ENCODE measurements at places on chromosomes 1 and 21.

GRCh38 chr1:12184008-12184681 is 17.4 kb downstream of the TNFRSF1B start:
- no peak for DNase-seq

GRCh38 chr1:212973899-212974298 is 23.6 kb downstream of the VASH2 start:
- no peak for DNase-seq

GRCh38 chr1:158324395-158324794 is 6.9 kb downstream of the CD1B start:
- DNase-seq: no peak

DNA sequence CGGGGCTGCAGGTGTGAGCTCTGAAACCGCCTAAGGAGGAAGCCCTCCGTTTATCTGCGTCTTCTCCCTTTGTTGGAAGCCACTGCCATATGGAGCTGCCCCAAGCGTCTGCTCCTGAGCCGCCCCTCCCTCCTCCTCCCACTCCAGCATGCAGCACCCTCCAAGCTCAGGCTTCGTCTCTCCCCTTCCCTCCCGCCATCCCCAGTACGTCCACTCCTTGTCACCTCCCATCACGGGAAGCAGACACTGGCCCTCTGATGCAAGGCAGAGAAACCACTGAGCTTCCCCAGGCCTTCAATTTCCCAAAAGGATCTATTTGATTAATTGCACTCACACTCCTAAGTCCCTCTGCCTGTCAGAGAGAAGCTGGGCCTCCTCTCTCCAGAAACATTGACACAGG is 52.5 kb downstream of the NFASC start:
- DNase-seq: no peak

DNA sequence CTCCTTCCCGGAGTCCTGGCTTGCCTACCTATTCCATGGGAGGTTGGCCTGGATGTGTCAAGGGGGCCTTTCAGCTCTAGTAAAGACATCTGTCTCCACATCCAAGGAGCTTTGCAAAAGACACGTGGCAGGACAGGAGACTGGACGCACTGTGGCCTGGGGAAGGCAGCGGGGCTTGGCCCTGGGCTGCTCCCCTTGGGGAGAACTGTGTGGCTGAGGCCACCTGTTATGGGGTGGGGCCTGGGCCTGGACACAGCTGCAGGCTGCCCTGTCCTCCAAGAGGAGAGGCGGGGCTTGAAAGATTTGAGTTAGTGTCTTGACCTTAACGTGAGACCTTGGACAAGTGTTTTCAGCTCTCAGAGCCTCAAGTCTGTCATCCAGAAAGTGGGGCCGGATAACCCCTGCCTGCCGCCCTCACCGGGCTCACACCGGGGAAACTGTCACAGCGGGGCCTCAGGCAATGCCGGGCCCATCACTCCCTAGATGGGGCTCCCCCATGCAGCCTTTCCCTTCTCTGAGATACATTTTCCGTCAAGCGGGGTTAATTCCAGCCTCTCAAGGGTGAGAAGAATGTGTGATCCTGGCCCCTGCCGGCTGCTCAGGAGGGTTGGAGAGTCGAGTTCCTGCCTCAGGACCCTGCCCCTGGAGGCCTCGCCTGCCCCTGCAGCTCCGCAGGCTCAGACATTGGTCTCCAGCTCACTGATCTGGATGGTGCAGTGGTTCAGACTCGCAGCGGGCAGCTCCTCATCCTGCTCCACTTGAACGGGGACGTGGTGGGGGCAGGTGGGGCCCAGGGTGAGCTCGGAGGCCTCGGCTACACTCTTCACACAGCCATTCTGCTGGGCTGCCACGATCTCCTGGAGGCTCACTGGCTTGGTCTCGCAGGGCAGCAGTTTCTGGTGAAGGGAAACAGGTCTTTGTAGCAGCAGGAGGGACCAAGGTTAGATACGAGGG is 25.6 kb downstream of the PODN start:
- no peak for DNase-seq

DNA sequence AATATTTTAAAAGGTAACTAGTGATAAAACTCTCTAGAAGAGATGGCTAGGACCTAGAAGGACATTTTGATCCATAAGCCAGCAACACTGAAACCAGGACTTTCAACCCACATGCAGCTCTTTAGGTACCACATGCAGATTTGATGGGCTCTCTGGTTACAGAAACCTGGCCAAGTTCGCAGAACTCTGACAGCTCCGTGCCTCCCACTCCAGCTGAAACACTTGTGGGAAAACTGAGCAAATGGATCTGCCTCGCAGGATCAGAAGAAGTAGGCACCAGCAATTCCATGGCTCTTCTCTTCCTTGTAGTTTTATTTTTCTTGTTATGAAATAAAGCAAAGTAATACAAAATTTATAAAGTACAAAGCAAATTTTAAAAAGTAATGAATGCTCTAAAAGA is 58.5 kb downstream of the ST6GALNAC5 start:
- no peak for DNase-seq

- DNase-seq: no peak
Observed at GRCh38 chr1:68321084-68321685, 88.9 kb upstream of the WLS start.

DNA sequence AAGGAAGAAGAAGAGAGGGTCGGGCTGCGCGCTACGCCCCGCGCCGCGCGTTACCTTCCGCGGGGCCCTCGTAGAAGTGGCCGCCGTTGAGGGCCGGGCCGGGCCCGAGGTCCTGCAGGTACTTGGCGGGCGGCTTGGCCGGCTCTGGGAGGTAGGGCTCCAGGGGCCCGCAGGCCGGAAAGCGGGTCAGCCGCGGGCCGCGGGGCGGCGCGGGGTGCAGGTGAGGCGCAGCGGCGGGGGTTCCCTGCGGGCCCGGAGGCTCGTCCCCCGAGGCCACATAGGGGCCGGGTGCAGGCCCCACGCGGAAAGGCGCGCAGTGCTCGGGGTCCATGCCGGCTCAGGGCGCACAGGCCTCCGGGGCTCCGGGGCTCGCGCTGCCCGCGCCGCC is 196 bp downstream of the ALX3 start:
- no peak for DNase-seq

DNA sequence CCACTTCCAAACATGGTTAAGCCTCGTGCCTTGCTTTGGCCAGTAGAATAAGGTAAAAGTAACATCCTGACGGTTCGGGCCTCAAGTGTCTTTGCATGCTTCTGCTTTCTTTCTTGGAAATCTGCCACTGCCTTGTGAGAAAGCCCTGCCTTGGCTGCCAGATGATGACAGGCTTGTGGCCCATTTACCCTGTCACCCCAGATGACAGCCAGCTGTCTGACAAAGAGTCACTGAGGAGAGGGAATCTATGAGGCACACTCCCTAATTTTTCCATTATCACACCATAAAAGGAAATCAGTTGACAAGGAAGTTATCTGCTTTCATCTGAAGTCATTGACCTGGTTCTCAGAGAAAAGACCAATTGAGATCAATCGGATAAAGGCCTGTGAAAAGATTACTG is 199.8 kb downstream of the USH2A start:
- DNase-seq: no peak

DNA sequence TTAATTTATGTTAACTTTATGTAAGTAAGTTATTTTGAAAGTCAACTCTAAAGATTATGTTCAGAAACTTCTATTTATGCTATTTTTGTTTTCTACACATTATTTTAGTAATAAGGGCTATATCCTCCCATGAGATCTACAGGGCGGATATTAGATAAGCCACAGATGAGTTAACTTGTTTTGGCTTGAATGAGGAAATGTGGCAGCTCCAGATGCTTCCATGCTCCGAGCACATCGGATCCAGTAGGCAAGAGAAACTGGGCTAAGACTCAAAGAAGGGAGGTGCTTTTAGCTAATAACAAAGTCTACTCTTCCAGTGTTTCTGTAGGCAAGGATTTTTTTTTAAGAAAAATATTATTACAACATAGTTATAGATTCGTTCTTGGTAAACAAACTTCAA is 20.0 kb upstream of the LAMC1 start:
- DNase-seq: no peak

DNA sequence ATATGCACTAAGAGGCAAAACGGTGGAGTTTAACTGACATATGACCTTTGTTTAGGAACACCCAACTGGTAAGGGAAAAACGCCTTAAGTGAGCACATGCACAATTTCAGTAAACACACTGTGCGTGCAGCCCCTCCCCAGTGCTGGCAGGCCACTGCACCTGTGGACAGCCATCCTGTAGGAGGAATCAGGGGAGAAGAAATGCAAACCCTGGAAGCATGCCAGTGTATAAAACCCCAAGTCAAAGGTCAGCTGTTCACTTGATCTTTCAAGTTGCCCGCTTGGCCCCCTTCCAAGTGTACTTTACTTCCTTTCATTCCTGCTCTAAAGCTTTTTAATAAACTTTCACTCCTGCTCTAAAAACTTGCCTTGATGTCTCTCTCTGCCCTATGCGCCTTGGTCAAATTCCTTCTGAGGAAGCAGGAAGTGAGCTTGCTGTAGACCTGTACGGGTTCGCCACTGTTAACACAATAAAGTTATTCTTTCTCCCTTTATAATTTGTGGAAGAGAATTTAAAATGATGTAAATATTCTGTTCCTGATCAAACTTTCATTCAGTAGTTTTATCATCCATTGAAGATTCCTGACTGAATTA is 31.8 kb downstream of the USP25 start:
- no peak for DNase-seq

DNA sequence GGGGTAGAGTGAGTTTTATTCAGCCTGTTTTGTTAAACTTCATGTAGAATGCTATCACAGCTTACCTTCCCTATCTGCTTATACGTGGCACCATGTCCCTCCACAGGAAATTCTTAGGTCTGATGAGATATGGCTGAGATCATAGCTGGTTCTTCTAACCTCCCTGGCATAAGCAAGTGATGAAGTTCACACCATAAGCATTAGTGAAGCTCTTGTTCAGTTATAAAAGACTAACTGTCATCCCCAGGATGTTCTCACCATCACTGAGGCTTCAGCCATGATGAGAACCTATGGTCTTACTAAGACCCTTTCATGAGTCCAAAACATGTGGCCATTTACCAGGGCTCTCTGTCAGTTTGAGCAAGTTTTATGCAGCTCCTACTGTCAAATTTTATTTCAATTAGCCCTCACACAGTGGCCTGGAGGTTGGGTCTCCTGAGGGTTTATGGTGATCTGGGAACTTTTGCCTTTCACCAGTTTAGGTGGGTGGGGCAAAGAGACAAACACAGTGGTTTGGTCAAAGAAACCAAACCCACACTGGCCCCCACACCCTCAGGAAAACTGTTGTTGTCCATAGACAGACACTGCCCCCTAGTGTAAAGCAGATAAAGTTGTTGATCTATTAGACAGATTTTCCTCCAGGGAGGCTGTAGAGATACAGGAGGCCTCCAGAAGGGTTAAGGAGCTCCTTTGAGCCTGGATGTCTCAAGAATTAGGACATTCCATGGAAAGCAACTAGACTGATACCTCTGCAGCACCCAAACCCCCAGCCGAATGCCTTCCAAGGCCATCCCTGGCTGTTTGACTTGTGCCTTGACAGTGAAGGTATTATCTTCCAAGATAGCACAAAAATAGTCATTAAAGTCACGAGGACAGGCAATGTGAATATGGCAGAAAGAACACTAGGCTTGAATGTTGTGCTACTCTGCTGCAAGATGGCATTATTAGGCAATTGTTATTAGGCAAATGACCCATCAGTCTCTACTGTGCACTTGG is 5.0 kb downstream of the SLC22A15 start:
- no peak for DNase-seq

GRCh38 chr1:156807627-156808026 is 9.0 kb downstream of the SH2D2A start:
- no peak for DNase-seq

- no peak for DNase-seq
Observed at GRCh38 chr1:32539584-32540571, 651 bp downstream of the ZBTB8A start.

- no peak for DNase-seq
Observed at GRCh38 chr1:89457046-89457445, 67.6 kb upstream of the LRRC8B start.

DNA sequence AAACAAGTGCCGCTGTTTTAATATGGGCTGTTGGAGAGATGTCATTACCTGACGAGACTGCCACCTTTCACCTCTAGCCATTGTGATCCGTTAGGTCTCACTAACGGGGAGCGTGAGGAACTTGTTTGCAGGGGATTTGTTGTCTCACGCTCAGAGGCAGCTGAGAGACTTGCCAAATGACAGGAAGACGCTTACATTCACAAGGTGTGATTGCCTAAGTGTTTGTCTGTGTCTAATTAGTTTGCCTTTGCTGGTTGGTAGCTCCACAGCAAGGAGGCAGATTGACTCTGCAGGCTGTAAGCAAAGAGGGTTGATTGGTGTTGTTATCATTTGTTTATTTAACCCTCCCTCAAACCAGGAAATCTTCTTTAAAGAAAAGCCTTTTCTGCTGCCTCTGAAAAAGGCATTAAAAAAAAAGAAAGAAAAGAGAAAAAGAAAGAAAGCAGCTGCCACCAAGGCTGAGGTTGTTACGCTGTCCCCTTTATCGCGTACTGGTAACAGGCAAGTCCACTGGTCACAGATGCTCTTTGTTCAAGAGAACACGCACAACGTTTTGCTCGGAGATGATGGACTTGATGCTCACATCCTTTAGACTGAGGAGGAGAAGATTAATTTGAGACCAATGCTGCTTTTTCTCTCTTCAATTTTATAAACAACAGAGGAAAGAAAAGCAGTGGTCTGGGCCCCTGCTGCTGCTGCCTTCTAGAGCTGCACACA is 203.9 kb downstream of the ZNF326 start:
- no peak for DNase-seq

DNA sequence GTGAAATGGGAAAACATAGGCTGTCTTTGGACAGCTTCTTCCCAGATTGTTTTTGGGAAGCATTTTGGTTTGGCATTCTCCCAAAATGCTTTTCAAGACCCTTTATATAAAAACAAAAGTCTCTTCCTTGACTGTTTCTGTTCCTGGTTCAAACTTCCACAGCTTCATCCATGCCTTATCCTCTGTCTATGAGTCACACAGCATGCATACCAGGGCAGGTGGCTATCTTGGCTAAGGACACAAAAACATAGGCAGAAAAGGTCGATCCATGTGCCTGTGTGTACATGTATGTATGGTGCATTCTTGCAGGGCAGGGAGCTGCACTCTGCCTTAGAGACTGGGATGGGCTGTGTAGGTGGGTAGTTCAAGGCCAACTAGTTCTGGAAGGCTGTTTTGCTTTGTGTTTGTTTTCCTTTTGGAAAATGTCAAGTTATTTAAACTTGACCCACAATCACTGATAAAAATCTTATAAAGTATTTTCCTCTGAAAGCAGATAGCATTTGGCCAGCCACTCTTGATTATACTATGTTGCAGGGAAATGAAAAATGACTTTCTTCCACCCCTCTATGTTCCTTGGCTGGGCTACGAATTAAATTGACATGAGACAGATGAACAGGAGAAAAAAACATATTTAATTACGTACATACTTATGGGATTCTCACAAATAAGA is 437.0 kb downstream of the SIPA1L2 start:
- no peak for DNase-seq

DNA sequence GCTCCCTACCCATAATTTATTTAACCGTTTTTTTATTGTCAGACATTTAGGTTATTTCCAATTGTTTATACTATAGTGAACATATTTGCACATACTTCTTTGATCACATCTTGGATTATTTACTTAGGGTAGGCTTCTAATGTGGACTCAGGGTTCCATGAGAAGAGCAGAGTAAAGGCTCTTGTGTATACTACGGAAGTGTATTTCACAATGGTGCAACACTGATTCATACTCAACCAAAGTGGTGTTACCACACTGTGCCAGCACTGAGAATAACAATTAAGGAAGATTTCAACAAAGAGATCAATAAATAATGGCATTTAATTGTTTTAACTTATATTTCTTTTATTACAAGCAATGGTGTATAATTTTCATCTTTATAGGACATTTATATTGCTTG is 251.2 kb downstream of the ZNF326 start:
- no peak for DNase-seq

Measured in D721Med (cell line).